ENCODE measurements at places on chromosomes 3 and 15. TPM values are rescaled to one million over a fixed set of nuclear protein-coding genes. Genes with fewer than 3 reads are reported as not detected.

TTLL13 gene
- under 0.01 TPM for total RNA-seq

ALDH1A2 gene
- 5.6 TPM for total RNA-seq

ALG3 gene
- 24.6 TPM for total RNA-seq

FGF7 gene
- total RNA-seq = 0.18 TPM

SLC15A2 gene
- 0.75 TPM for total RNA-seq

PRRT3 gene
- 0.72 TPM for total RNA-seq

GRK7 gene
- under 0.01 TPM for total RNA-seq
